ENCODE measurements at places on chromosomes 5 and 9.

DNA sequence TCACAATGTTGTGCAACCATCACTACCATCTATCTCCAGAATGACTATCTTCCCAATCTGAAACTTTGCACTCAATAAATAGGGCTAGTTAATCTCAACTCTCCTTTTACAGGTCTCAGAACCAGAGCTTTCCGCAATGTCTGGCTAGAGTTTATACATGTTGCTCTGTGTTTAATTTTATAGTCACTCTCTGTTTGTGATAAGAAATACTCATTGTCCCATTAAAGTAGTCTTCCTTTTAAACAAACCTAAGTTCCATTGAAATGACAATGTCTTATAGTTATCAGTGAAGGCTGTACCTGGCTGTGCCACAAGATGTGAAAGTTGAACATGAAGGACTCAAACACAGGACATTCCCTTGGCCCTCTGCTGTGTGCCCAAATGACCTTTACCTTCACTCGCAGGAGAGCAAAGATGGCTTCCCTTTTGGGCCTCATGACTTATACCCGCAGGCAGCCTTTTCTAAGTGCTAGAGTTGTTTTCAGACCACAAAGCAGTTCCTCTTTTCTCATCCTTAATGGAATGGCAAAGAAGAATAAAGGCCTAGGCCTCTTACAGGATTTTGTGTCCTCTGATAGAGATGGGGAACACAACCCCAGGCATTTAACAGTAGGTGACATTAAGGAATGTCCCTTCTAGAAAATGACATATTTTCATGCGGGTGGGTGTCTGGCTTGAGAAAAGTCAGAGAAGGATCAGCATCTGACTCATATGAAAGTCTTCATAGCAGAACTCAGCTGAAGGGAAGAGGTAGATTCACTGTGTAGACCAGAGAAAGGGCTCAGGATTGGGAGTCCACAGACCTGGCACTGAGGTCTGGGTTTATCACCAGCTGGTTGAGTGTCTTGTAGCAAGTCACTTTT is 69.6 kb upstream of the ATP10B start:
- DNase-seq, result no peak

DNA sequence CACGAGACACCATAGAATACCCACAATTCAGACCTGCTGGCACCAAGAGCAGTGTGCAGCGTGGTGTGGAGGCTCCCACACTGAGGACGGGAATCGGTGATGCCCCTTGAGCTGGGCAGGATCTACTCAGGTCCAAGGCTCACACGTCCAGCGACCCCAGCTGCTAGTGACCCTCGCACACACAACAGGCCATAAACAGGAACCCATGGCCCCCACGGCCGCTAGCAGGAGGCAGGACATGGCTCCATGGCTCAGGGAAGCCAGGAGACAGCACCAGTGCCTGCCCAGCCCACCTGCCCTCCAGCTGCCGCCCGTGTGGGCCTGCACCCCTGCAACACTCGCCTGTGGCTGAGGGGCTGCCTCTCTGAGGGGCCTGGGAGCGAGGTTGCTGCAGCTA is 43.4 kb upstream of the SLC9A3 start:
- DNase-seq, result no peak

DNA sequence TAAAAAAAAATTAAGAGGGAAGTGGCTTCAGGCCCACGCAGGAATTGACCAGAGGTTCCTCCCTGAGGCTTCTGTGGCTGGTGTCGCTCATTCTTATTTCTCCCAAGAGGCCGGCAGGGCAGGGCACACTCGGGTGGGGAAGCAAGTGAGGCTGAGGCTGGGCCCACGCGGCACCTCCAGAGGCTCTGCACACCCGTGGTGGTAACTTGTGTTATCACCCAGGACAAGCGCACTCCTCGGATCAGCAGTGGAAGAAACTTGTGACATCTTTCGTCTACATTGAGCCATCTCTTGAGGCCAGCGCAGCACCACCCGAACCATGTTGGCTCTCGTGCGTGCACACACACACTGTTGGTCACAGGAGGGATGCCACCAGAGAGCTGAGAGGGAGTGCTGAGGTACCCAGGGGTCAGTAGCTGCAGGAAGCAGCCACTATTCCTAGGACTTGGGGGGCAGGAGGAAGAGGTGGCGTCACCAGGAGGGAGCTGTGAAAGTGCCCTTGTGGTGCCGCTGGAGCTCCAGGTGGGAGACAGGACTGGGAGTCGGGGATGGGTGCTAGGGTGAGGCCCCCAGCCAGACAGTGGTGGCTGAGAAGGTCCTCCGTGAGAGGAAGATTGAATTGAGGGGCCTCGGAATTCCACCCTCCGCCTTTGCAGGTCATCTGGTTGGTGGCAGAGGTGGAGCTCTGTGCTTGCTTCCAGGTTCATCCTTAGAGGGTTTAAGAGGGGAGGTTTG is 6.4 kb downstream of the NDUFS6 start:
- DNase-seq, result no peak

- peak; percentile 10 for DNase-seq
Observed at GRCh38 chr5:171826132-171826531, 40.5 kb downstream of the SMIM23 start.

GRCh38 chr9:90870621-90871326 is 69.2 kb downstream of the SYK start:
- peak; percentile 34 for DNase-seq

GRCh38 chr9:84670138-84671041 is 861 bp downstream of the NTRK2 start:
- no peak for DNase-seq

DNA sequence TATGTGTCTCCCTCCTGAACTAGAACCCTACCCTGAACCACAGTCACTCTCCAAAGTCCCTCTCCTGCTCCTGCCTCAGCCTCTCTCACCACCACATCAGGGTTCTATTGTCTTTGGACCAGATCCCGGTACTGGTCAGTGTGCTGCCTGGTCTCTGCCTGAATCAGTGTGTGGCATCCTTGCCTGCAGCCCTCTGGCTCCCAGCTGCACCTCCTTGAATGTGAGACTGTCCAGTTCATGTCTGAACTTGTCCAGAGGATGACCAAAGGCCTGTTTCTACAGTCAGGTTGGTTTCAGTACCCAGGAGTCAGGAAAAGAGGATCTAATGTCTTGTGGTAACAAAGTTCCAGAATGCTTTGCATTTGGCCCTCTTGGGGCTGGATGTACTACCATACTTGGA is 76.8 kb upstream of the RANBP3L start:
- no peak for DNase-seq

GRCh38 chr9:127528422-127529251 is 77.3 kb downstream of the LRSAM1 start:
- DNase-seq, result no peak

DNA sequence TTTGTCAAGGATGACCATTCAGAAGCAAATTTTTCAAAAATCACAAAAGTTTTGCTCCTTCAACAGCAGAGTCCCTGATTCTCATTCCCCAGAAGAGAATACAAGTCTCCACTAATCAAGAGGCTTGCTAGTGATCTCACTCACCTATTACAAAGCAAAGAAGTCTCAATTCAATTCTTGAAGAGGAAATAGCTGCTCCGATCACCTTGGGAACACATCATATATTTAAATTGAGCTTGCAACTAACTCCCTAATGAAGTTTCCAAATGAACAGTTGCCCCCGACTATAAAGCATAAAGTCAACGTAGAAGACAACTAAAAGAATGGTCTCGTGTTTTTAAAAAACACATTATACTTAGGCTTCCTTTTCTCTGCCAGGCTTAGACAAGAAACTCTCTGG is 1.6 kb downstream of the LIFR start:
- DNase-seq, result no peak

DNA sequence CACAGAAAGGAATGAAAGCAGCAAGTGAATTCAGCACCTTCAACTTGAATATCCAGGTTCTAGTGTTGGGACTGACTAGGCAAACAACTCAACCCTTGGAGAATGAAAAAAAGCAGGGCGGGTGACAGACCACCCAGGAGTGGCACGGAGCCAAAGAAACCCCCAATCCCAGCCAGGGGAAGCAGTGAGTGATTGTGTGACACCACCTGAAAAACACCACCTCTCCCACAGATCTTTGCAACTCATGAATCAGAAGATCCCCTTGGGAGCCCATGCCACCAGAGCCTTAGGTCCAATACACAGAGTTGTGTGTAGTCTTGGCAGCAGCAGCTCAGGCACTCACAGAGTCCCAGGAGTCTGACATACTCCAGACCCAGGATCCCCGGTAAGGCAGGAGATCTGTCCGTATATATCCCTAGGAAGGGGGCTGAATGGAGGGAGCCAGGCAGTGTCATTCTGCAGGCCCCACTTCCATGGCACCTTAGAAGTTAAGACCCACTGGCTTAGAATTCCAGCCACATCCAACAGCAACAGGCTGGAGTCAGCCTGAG is 22.1 kb upstream of the ROR2 start:
- DNase-seq, result no peak

DNA sequence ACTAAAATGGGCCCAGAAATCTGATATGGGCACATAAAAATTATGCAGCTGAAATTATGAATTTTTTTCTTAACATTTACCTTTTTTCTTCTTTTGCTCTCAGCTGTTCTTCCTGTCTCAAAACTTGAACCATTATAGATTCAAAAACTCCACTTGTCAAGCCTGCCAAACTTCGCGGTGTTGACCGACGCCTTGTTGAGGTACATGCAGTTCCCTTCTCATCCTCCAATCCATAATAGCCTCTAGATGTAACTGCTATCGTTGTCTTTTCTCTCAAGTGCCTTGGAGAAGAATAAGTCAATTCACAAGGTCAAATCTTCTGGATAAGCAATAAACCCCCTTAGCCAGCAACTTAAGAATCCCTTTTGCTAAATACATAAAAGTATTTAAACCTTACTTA is 27.2 kb downstream of the RANBP6 start:
- no peak for DNase-seq

GRCh38 chr5:122649080-122649479 is 125.8 kb upstream of the SNX2 start:
- no peak for DNase-seq
